SK-N-SH (cell line): ENCODE measurements at places on chromosomes 16 and 17. TPM values are rescaled to one million over a fixed set of nuclear protein-coding genes. Genes with fewer than 3 reads are reported as not detected.

TMEM114 gene
- not detected in 2 replicates for polyA plus RNA-seq

SRCAP gene
- 3.7 and 5.6 TPM in 2 replicates for polyA plus RNA-seq

HOXB8 gene
- not detected in 2 replicates for polyA plus RNA-seq

MAPT gene
- 0.47 and 0.74 TPM in 2 replicates for polyA plus RNA-seq

TMC7 gene
- 0.66 and 0.93 TPM in 2 replicates for polyA plus RNA-seq

KRT12 gene
- not detected in 2 replicates for polyA plus RNA-seq

ITGAD gene
- polyA plus RNA-seq = not detected in 2 replicates

CPNE7 gene
- polyA plus RNA-seq = 3.9 and 4.0 TPM in 2 replicates

FADS6 gene
- not detected in 2 replicates for polyA plus RNA-seq

TMEM88 gene
- polyA plus RNA-seq = 0.83 and 1.2 TPM in 2 replicates

IRX3 gene
- polyA plus RNA-seq = 4.1 and 7.1 TPM in 2 replicates

GUCY2D gene
- not detected in 2 replicates for polyA plus RNA-seq

C17orf67 gene
- 1.6 and 1.7 TPM in 2 replicates for polyA plus RNA-seq

TEKT5 gene
- not detected in 2 replicates for polyA plus RNA-seq

ANTKMT gene
- polyA plus RNA-seq = 49.5 and 57.4 TPM in 2 replicates

FSCN2 gene
- 2.0 and 2.1 TPM in 2 replicates for polyA plus RNA-seq

ASPA gene
- polyA plus RNA-seq = not detected in 2 replicates

HS3ST4 gene
- polyA plus RNA-seq = not detected in 2 replicates

SCGB1C2 gene
- polyA plus RNA-seq = not detected in 2 replicates

SLC2A4 gene
- polyA plus RNA-seq = 0.44 and 0.54 TPM in 2 replicates

CES3 gene
- polyA plus RNA-seq = 1.4 and 1.8 TPM in 2 replicates

CRYM gene
- 1.0 and 1.8 TPM in 2 replicates for polyA plus RNA-seq

B4GALNT2 gene
- polyA plus RNA-seq = not detected in 2 replicates

FNDC8 gene
- polyA plus RNA-seq = not detected in 2 replicates

CLEC10A gene
- polyA plus RNA-seq = not detected in 2 replicates

SDR42E2 gene
- polyA plus RNA-seq = not detected in 2 replicates

IRX5 gene
- 1.0 and 1.4 TPM in 2 replicates for polyA plus RNA-seq

CYBC1 gene
- 160 and 165 TPM in 2 replicates for polyA plus RNA-seq

LPCAT2 gene
- polyA plus RNA-seq = 9.1 and 14.5 TPM in 2 replicates

SYCE1L gene
- 1.4 and 3.5 TPM in 2 replicates for polyA plus RNA-seq

NTHL1 gene
- 72.9 and 77.3 TPM in 2 replicates for polyA plus RNA-seq

CCDC78 gene
- polyA plus RNA-seq = 15.4 and 18.8 TPM in 2 replicates

OTOA gene
- polyA plus RNA-seq = 0.02 TPM in 2 replicates

PIRT gene
- polyA plus RNA-seq = not detected in 2 replicates

CDRT15 gene
- not detected in 2 replicates for polyA plus RNA-seq

PABPN1L gene
- not detected in 2 replicates for polyA plus RNA-seq

CACNG3 gene
- not detected in 2 replicates for polyA plus RNA-seq

ZNF423 gene
- 1.2 and 1.9 TPM in 2 replicates for polyA plus RNA-seq

ZFHX3 gene
- 1.9 and 2.0 TPM in 2 replicates for polyA plus RNA-seq

DDX52 gene
- polyA plus RNA-seq = 7.3 and 9.5 TPM in 2 replicates

TP53TG3F gene
- polyA plus RNA-seq = 0.02 and 0.47 TPM in 2 replicates

CPHXL2 gene
- polyA plus RNA-seq = not detected in 2 replicates

MRC2 gene
- 112 and 213 TPM in 2 replicates for polyA plus RNA-seq

GP1BA gene
- not detected in 2 replicates for polyA plus RNA-seq
